ENCODE measurements at places on chromosomes 3 and 15.

DNA sequence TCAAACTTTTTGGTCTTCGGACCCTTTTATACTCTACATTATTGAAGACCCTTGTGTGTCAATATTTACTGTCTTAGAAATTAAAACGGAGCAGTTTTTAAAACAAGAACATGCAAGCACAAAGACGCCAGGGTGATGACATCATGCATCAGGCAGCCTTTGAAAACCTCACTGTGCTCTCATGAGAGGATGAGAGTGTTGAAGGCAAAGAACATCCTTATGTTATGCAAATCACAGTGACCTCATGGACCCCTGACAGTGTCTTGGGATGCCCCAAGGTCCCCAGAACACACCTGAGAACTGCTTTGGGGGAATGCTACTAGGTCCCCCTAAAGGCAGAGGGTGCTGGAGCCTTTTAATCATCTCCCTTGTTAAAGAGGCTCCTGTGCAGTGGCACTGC is 51.6 kb downstream of the CHDH start:
- no peak for DNase-seq

DNA sequence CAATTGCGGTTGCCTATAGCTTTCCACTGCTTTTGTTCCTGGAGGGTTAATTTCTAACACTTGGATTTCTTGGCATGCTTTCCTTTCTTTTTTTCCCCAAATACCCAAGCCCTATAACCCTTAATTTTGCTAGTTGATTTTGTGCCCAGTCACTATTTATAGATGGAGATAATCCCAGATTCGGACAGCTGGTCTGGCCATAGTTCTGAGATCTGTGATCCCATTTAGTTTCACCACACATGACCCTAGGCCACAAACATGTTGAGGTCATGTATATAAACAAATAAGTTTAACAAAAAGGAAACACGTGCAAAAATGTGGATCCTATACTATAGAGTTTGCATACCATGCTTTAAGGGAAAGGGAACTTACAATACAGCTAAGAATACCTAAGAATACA is 111.4 kb downstream of the ZMAT3 start:
- DNase-seq: no peak

DNA sequence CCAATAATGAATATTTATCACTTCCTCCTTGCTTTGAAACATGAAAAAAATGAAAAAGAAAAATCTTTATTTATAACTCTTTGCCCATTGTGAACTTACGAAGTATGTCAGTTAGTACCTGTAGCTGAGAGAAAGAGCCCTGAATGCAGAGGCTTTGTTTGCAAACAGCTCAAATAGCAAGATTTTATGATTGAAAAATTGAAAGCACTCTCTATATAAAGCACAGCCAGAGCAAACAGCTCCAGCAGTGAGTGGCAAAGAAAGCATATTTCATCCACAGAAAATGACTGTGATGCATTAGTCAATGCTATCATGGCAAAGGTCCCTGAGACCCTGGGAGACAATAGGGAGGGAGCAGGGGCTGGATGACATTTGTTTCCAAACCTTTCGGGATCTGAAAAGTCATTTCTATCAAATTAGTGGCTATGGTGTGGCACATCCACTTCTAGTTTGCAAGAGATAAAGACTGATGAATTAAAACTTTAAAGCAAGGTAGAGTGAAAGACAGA is 576.1 kb downstream of the OTOL1 start:
- DNase-seq: no peak

GRCh38 chr3:172089250-172089649 is 49.9 kb downstream of the FNDC3B start:
- no peak for DNase-seq

DNA sequence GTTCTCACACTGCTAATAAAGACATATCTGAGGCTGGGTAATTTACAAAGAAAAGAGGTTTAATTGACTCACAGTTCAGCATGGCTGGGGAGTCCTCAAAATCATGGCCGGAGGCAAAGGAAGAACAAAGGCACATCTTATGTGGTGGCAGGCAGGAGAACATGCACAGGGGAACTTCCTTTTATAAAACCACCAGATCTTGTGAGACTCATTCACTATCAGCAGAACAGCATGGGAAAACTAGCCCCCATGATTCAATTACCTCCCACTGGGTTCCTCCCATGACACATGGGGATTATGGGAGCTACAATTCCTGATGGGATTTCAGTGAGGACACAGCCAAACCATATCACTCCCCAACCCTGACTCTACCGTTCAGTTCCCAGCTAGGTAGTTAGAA is 59.7 kb upstream of the MINAR1 start:
- DNase-seq: no peak

- no peak for DNase-seq
These were observed 117.9 kb downstream of the LIPC start for GRCh38 chr15:58549785-58550074.

DNA sequence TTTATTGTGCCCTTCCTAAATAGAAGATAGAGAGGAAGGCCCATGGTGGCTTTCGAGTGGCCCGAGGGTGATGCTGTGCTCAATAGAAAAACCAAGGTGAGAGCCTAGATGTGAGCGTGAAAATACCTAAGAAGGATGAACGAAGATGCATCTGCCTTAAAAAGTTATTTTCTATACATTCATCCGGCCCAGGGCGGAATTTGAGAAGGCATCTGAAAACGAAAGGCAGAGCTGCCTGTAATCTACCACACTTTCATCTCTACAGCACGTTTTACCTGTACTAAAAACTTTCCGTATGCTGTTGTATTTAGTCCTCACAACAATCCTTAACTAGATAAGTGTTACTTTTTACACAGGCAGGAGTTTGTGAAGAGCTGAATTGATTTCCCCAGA is 1.4 kb downstream of the DUT start:
- DNase-seq: no peak

- no peak for DNase-seq
These were observed 51.9 kb downstream of the PBRM1 start for GRCh38 chr3:52633786-52634185.

DNA sequence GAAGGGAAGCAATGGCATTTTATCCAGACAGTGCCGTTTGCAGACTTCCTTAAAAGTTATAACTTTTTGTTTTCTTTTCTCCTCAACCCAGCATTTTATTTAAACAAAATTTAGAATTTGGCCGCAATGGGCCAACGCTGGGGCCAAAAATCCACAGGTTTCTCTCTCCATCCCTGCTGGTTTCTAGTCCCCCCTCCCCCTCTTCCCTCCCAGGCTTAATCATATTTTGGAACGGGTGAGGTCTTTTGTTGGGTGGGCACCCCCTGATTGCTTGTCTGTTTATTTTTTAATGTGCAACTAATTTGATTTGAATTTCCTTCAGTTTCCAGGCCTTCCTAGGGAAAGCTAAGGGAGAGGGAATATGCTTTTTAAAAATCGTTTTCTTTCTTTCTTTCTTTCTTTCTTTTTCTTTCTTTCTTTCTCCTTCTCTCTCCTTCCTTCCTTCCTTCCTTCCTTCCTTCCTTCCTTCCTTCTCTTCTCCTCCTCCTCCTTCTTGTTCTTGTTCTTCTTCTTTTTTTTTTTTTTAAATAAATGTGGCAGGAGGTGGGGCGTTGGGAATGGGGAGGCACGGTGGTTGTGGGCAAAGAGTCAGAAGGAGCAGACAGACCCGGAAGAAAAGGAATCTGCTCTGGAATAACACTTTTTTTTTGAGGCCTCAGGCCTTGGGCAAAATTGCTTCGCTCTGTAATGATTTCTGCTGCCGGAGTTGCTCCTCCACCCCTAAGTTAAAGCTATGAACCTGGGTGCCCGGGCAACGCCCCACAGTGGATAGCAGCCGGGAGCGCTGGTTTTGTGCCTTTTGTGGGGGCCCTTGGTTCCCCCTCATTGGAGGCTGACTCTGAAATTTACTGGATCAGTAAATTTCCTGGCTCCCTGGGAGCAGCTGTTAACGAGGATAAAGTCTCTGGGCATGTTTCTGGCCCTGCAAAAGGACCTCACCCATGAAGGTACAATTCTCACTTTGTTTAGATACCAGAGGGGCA is 1.9 kb downstream of the FNDC3B start:
- no peak for DNase-seq

- DNase-seq: no peak
These were observed 120.5 kb downstream of the PDZRN3 start for GRCh38 chr3:73504239-73504638.

GRCh38 chr3:53493963-53494791 is at the start of gene CACNA1D:
CACNA1D (plus strand) TSS chr3:53494611; CDS start chr3:53495167, 556 bp downstream.
- DNase-seq: no peak

- DNase-seq: no peak
These were observed 102.8 kb upstream of the CLDN18 start for GRCh38 chr3:137906985-137907649.

DNA sequence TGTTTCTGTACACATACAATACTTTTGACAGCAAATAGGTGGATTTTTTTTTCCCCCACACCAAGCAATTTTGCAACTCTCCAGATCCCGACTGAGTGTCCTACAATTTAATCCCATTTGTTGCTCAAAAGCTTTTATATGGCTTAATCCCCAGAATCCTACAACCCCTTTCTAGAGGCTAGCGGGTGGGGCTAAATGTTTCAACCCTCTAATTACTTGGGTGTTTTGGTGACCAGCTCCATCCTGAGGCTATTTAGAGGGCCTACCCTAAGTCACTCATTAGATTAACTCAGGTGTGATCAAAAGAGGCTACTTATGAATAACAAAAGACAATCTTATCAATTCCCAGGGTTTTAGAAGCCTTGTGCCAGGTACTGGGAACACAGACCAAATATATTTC is 21.0 kb upstream of the FBXL2 start:
- DNase-seq: no peak

GRCh38 chr3:13780432-13781176 is 99.3 kb downstream of the WNT7A start:
- DNase-seq: no peak

DNA sequence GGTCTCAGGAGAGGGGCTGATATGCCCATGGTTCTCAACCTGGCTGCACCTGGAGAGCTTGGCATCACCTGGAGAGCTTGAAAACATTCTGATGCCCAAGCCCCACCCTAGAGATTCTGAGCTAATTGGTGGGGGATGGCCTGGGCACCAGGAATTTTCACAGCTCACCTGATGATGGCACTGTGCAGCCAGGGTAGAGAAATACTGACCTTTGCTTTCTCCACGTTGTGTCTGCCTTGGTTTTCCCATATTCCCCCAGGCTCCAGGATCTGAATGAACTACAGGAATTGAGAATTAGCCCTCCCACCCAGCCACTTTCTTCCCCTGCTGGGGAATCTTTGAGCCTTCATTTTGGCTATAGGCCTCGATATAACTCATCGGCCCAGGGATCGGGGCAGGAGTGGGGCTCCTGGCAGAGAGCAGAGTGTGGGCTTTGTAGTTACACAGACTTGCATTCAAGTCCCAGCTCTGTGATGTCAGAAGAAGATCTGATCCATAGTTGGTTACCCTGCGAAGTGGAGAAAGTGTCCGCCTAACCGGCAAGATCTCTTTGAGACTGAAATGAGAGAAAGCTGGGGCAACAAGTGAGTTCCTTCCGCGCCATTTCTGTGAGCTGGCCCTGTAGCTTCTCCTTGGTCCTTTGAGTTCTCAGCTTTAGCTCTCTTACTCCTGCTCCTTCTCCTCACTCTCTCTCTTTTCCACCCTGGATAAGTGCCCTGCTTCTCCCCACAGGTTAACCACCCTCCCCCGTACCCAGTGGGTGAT is 33.1 kb upstream of the UBE2Q2 start:
- no peak for DNase-seq

- no peak for DNase-seq
These were observed 16.1 kb downstream of the HACL1 start for GRCh38 chr3:15585111-15585845.

DNA sequence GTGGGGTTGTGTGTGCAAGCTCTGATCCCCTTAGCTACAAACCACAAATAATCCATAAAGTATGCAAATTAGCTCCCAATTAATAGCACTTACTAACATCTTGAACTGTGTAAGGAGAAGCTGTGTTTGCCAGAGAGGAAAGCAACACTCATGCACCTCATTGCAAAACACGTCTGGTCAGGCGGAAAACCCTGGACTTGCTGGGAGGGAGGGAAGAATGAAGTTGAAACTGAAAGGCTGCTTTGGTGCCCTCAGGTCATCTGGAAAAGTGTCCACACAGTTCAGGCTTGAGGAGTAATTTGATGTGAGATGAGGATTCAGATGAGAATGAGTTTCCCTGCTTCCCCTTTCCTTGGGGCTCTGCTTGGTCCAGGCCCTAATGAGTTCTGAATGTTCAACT is 185.5 kb upstream of the ANKRD28 start:
- DNase-seq: no peak

DNA sequence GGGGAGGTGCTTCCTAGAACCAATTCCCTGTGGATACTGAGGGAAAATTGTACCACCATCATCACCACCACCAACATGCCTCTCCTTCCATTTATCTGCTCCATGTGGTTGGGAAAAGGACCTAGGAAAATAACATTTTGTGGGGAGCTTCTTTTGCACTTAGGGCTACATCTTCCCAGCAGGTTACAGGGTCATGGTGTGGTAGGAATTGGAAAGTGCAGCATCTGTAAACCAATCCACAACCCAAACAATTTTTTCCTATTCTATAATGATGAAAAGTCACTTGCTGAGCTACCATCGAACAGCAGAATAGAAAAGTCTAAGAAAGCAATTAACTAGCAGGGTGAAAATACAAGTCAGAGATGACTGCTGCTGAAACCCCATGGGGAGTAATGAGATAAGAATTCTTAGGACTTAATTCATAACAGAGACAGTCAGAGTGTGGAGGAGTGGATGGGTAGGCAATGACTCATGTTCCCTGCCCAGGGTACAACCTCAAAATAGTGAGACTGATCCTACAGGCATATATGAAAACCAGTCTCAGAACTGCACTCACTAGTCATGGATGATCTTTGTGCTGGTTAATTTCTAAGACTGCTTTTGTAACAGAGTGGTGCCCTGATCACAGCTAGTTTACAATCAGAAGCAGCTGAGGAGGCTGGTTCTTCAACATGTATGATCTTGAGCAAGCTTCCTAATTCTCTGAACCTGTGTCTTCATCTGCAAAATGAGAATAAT is 38.1 kb upstream of the LEKR1 start:
- no peak for DNase-seq
